ENCODE measurements at places on chromosomes 11 and 22. TPM values are rescaled to one million over a fixed set of nuclear protein-coding genes. Genes with fewer than 3 reads are reported as not detected.

DCHS1 gene
- 4.4 TPM for total RNA-seq

GRCh38 chr11:93784935-93785360 is 866 bp downstream of the MED17 start:
- DNase-seq, result no peak

DNA sequence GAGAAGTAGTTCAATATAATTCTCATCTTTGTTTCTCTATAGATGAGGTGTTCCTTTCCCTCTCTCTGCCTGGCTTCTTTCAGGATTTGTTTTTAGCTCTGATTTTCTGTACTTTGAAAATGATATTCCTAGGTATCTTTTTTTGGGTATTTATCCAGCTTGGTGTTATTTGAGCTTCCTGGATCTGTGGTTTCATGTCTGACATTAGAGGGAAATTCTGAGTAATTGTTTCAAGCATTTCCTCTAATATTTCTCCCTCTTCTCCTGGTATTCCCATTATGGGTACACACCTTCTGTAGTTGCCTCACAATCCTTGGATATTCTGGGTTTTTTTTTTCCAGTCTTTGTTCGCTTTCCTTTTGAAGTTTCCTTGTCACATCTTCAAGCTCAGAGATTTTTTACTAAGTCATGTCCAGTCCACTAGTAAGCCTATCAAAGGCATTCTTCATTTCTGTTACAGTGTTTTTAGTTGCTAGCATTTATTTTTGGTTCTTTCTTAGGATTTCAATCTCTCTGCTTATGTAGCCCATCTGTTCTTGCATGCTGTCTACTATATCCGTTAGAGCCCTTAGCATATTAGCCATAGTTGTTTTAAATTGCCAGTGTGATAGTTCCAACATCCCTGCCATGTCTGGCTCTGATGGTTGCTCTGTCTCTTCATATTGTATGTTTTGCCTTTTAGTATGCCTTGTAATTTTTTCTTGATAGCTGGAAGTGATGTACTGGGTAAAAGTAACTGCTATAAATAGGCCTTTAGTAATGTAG is 5.8 kb downstream of the CCDC81 start:
- DNase-seq, result no peak

- DNase-seq, result no peak
These were observed 79.1 kb downstream of the GUCY1A2 start for GRCh38 chr11:106939157-106939556.

DNA sequence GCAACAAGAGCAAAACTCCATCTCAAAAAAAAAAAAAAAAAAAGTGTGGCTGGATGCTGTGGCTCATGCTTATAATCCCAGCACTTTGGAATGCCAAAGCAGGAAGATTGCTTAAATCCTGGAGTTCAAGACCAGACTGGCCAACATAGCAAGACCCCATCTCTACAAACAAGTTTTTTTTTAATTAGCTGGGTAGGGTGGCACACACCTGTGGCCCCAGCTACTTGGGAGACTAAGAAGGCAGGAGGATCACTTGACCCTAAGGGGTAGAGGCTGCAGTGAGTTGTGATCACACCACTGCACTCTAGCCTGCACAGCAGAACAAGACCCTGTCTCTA is 19.0 kb upstream of the FEZ1 start:
- DNase-seq, result no peak

- no peak for DNase-seq
These were observed 5.0 kb upstream of the OR52E6 start for GRCh38 chr11:5846701-5847100.

Data from lower leg skin (tissue), 4 donors.